Activated T-helper 1 cell treated with anti-CD3 and anti-CD28 coated beads, Interleukin-2, amount 50 U/mL, for 16 hours (primary cell): ENCODE measurements at places on chromosomes 7 and 10.

DNA sequence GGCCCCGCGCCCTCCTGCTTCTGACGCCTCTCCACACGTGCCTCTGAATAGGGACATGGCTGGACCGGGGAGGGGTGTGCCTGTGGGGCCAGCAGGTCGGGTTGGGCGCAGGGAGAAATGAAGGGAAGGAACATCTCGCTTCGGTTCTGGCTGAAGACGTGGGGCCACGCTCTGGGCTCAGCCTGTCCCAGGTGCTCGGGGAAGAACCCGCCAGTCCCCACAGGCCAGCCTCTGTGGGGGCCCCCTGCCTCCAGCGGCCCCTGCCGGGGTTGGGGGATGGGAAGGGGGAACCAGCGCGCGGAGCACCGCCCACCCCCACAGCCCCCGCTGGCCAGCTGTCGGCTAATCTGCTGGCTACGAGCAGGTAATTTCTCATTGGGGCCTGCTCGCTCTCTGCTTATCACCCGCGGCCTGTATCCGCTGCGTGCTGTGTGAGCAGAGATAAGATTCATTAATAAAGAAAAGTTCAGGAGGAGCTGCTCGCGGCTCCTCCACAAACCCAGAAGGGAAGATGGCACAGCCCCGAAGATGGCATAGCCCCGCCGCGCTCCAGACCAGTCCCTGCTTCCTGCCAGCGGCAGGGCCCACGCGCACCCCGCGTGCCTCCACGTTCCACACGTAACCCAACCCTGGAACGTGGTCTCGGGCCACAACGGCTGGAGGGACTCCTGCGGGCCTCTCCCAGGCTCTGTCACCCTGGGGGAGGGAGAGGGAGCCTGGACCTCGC is 186.2 kb downstream of the ELFN1 start:
- DNase-seq, result no peak

DNA sequence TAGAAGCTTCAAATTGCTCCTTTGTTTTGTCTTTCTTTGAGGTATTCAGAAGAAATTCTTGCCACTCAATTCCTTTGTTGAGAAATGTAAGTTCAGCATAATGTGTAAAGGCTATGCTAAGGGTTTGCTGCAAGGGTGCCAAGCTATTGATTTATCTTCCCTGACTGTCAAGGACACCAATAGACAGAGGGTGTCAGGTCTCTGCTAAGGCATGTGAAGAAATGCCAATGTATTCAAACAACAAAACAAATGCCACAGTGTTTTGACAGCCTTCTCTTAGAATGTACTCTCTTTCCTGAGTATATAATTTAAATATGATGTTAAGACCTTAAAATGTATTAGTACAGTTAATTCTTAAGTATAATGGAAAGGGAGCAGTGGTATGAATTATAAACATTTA is 62.4 kb downstream of the LRGUK start:
- no peak for DNase-seq

DNA sequence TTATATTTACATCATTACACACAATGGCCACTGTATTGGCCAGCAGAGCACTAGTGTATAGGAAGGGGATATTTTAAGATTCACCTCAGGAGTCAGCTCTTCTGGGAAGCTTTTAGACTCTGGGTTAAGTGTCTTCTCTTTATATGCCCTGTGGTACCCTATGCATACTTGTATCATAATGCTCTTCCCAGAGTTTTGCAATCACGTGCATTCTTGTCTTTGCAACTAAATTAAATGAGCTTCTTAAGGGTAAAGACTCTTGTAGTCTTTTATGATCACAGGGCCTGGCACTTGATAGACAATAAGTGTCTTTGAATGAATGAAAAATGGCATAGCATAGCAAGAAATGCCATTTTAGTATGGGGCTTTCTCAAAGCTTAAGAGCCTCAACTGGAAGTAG is 35.4 kb upstream of the ARMS2 start:
- no peak for DNase-seq

DNA sequence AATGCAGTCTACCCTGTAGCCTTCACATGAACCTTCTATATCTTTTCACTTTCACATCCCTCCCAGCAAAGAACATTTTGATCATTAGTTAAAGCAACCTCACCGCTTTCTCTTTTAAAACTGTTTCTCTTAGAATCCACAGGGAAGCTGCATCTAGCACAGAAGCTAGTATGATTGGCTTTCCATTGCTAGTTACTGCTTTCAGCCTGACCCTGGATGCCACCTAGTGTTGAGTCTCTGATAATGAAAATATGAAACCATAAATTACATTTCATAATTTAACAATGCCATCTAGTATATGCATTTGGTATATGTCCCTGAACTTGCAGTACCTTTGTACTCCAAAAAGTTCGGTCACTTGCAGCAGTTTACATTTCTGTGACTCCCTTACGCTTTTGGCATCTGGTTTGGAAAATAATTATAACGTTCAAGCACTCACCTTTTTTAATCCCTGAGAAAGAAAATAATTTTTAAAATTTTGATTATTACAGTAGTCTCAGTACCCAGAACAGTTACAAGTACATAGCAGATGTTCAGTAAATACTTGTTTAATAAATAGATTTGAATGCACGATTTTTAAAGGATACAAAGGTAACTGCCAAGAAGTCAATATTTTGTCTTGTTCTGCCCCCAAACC is 22.7 kb downstream of the CISD1 start:
- DNase-seq, result peak; percentile 3

DNA sequence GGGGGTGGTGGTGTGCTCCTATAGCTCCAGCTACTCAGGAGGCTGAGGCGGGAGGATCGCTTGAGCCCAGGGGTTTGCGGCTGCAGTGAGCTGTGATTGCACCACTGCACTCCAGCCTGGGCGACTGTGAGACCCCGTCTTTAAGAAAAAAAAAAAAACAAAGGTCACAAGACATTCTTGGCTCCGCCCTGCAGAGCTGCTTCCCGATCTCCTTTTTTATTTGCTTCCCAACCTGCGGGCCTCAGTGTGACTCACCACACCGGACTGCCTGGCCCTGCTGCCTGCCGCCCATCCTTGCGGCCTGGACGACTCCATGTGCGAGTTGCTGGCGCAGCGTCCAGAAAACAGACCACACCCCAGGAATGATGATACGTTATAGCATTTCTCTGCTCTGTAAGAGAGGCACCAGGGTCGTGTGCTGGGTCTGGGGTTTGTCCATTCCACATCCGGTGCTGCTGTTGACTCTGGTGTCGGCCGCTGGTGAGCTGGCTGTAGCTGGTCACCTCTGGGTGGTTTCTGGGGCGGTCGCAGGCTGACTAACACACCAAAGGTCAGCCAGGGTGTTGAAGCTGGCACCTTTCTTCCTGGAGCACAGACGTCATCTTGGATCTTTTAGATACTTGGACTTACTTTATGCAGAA is 123.6 kb downstream of the TCF7L2 start:
- no peak for DNase-seq

DNA sequence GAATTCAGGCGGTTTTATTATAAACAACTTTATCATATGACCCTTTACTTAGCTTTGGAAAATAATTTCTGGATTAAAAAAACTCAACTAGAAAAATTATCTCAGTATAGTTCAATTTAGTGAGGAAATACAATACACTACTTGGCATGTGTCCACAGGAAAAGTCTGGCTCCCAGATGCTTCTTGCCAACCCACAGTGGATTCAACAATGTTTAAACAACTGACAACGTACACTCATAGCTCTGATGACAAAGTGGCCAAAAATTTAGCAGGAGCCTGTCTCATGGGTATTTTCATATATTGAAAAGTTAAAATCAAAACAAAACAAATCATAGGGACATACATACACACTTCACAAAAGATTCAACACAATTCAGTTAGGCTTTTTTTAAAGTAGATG is 158.8 kb downstream of the SKAP2 start:
- no peak for DNase-seq

DNA sequence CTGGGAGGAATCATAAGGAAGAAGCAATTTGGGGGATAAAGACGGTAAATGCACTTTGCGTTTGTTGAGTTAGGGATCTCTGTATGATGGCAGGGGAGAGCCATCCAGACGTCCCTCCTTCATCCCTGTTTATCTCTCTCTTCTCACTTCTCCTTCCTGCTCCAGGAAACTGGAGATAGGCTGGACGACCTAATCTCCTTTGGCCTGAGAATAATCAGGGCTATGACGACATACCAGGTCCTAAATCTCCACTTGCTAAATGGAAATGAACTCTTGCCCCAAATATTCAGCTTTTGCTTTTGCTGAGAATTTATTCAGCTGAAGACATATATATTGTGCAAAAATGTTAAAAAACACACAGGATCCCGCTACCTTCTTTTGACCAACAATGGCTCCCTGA is 182.9 kb upstream of the INHBA start:
- DNase-seq, result no peak

- no peak for DNase-seq
Observed at GRCh38 chr7:132083126-132083525, 493.1 kb downstream of the PLXNA4 start.

DNA sequence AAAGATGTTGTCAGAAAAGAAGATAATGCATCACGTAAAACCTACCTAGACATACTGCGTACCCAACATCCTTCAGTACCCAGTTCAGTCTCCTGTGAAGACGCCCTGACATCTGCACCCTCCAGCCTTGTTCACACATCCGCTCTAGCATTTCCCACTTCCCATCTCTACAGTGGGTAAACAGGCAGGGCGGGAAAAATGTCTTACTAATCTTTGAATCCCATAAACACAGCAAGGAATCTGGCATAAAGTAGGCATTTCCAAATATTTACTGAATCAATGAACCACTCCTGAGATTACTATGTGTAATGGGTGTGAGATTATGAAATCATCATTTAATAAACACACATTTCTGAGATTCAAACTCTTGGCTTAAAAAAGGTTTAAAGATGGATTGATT is 132.8 kb downstream of the GLI3 start:
- no peak for DNase-seq

- DNase-seq, result no peak
Observed at GRCh38 chr7:20359341-20359963, 28.8 kb downstream of the ITGB8 start.

DNA sequence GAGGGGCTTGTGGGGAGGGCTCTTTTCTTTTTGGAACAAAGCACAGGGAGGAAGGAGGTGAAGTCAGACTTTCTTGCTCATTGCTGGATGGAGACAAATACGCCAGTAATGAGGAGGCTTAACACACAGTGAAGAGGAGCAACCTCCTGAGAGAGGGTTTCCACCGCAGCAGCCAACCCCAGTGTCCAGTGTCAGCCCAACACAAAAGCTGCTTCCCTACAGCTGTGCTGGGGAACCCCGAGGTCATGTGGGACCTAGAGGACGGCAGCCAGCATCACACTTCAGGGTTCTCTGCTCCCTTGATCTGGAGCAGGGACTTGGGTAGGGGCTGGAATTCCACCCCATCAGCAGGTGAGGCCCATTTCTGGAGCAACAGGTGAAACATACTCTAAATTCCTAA is 7.7 kb downstream of the BLNK start:
- no peak for DNase-seq

DNA sequence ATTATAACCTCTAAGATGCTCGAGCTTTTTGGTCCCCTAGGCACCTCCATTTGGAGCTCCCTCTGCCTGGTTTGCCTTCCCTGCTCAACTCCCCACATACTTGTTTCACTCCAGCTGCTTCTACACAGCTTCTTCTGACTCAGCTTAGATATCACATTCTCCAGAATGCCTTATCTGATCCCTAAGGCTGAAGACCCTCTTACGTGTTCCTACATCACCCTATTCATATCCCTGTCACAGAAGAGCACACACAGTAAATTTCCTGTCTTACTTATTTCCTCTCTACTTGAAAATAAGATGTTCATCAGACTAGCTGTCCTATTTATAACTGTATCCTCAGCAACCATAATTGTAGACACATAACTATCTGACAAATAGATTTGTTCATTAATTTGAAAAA is 61.3 kb upstream of the RNF148 start:
- DNase-seq, result no peak

DNA sequence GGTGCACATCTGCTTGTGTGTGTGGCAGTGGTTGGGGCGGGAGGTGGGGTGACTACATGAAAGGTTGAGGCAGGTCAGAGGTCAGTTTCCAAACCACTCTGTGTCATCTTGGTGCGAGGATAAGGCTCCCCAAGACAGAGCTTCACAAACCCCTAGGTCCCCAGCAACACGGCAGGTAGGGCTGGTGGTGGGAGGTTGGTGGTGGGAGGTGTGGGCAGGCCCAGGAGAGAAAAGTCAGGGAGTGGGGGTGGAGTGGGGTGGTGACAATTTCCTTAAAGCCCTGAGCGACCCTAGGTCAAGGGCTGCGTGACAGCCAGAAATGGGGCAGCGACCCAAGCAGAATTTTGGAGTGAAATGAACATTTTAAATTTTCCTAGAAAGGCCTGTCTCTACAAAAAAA is 1.6 kb upstream of the STRA8 start:
- no peak for DNase-seq

GRCh38 chr7:4299431-4299830 is 382.7 kb upstream of the FOXK1 start:
- DNase-seq, result no peak

- no peak for DNase-seq
Observed at GRCh38 chr10:88810196-88810961, 7.8 kb downstream of the LIPM start.

GRCh38 chr7:19437446-19437845 is 271.4 kb downstream of the POLR1F start:
- DNase-seq, result no peak
